ENCODE measurements at places on chromosomes 7 and 10. TPM values are rescaled to one million over a fixed set of nuclear protein-coding genes. Genes with fewer than 3 reads are reported as not detected.

The SPDYE1 gene
- not detected for total RNA-seq

The MOGAT3 gene
- total RNA-seq: not detected

GRCh38 chr7:83970081-83970480 is 224.5 kb downstream of the SEMA3A start:
- no peak for DNase-seq

The PHYHIPL gene
- total RNA-seq: 0.40 TPM

The HOXA13 gene
- 0.18 TPM for total RNA-seq

Data from sciatic nerve (tissue), 2 donors.